Breast epithelium (tissue), 4 donors: ENCODE measurements at places on chromosomes 5 and 9.

DNA sequence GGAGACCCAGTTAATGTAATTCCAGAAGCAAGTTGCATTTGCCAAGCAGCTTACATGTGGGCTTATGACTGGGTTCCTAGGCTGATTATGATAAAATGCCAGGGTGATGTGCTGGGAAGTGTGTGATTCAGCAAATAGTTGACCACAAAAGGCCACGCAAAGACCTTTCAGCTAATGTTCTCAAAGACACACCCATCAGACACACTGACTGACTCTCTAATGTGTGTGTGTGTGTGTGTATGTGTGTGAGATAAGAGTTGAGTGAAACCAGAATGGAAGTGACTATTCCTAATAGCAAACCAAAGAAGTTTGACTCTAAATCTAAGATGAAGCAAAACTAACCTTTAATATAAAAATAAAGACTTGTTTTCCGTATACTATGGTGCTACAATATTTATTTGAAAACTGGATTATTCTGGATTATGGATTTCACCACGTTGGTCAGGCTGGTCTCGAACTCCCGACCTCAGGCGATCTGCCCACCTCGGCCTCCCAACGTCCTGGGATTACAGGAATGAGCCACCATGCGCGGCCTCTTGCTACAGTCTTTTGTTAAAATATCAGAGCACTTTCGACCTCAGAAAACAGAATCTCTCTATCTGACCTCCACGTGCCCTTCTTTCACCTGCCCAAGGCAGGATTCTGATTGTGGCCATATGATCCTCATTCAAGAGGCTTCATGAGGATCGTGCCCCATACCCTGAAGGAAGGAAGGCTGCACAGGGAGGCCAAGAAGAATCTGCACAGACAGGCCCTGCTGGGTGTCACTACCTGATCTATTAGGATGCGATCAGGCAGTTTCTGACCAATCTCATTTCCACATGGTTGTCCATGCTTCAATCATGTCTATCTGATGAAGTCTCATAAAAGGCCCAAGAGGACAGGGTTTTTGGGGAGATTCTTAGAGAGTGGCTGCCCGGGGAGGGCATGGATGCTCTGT is 75.6 kb downstream of the USP20 start:
- no peak for DNase-seq

DNA sequence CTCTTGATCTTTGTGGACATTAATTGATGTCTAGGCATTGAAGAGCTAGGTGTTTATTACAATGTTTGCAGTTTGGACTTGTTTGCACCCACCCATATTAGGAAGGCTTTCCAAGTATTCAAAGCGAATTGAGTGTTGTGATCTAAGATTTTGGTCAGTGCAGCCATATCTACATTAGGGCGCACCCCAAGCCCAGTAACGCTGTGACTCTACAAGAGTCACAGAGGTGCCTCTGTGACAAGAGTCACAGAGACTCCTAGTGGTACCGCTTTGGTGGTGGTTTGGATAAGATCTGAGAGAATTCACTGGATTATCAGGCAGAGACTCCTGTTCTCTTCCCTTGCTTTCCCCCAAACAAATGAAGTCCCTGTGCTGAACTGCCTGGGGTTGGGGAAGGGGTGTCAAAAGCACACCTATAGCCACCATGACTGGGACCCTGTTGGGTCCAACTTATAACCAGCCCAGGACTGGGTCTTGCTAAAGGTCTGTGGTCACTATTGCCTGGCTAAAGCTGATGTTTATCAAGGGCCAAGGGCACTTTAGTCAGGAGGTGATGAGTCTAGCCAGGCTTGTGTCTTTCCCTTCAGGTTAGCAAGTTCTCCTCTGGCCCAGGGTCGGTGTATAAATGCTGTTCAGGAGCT is 114.1 kb upstream of the RIOK2 start:
- no peak for DNase-seq

GRCh38 chr9:112856200-112856599 is 34.5 kb downstream of the SLC46A2 start:
- DNase-seq = no peak

DNA sequence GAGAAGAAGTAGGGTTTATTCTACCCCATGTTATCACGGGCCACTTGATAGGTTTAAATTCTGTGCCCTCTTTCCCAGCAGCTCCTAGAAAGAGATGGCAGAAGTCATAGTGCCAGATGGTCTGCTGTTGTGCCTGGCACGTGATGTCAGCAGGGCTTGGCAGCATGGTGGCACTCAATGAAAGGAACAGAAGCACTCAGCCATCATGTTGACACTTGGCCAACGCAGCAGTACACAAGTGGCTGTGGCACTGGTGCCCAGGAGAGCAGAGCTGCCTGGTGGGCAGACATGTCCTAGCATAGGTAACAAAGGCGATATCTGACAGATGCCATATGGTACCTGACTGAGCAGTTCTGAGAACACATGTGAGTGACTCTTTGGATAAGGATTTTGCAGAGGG is 796.4 kb upstream of the ACO1 start:
- no peak for DNase-seq

DNA sequence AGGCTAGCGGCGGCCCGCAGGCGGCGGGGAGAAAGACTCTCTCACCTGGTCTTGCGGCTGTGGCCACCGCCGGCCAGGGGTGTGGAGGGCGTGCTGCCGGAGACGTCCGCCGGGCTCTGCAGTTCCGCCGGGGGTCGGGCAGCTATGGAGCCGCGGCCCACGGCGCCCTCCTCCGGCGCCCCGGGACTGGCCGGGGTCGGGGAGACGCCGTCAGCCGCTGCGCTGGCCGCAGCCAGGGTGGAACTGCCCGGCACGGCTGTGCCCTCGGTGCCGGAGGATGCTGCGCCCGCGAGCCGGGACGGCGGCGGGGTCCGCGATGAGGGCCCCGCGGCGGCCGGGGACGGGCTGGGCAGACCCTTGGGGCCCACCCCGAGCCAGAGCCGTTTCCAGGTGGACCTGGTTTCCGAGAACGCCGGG is 253 bp downstream of the SLC12A2 start:
- peak; percentile 61 for DNase-seq

GRCh38 chr9:136098210-136098609 is 3.1 kb upstream of the NACC2 start:
- DNase-seq = no peak

- no peak for DNase-seq
Observed at GRCh38 chr5:91925249-91925648, 542.1 kb upstream of the ARRDC3 start.

DNA sequence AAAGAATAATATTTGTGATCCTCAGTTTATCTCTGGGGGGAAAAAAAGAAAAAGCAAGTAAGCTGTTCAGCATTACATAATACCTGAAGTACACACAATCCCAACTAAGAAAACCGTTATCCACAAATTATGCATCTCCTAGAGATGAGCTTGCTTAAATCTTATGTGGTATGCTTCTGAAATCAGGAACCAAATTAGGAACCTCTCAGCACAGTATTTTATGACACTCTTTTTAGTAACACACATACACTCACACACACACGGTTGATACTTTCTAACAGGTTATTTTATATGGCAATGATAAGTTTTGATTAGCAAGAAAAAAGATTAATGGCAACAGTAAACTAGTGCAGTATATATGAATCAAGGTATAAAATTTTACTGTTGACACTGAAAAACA is 1.2 kb upstream of the ZNF510 start:
- DNase-seq = no peak
